Retinal pigment epithelial cell (primary cell): ENCODE measurements at places on chromosomes 12 and 14.

DNA sequence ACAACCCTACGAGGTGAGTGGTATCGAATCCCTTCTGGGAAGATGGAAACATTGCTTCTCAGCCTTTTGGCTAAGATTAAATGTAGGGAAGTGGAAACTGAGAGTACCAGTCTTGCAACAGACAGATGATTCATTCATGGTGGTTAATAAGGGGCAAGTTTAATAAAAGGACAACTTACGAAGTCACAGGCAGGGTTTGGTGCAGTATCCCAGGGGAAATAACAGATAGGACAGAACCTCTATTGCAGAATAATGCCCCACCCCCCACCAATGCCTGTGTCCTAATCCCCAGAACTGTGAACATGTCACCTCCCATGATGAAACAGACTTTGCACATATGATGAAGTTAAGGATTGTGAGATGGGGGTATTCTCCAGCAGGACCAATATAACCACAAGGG is 212.5 kb downstream of the TBX5 start:
- DNase-seq: no peak

- no peak for DNase-seq
Measured at GRCh38 chr12:28879379-28879778, 269.7 kb upstream of the FAR2 start.

DNA sequence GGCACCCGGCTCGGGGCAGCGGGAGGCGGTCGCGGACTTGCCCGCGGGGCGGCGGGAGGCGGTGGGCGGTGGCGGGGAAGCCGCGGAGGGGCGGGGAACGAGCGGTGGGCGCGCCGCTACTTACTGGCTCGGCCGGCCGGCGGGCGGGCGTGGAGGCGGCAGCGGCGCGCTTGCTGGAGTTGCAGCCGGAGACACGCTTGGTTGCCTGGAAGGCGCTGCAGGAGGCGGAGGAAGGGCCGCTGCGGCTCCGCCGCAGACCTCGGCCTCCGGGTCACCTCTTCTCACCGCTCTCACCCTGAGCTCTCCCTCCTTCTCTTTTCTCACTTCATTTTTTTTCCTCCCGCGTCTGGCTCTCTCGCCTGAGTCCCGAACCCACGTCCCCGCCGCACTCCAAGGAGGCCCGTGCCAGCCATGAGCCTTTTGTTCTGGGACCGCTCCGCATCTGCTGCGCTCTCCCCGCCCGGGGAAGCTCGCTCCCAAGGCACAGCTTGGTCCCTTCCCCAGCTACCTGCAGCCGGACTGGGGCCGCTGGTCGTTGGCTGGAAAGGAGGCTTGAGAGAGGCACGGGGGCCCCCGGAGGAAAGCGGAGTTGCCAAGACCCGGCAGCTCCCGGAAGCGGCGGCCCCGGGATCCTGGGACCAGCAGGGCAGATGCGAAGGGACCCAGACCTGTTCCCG is 592 bp upstream of the KCNK10 start:
- no peak for DNase-seq

- DNase-seq: peak; percentile 84
Measured at GRCh38 chr14:35158951-35159653, 36.8 kb downstream of the PRORP start.

GRCh38 chr14:65106736-65107135 is 4.4 kb upstream of the MAX start:
- no peak for DNase-seq

- no peak for DNase-seq
Measured at GRCh38 chr12:128864516-128865186, 11.4 kb downstream of the GLT1D1 start.

DNA sequence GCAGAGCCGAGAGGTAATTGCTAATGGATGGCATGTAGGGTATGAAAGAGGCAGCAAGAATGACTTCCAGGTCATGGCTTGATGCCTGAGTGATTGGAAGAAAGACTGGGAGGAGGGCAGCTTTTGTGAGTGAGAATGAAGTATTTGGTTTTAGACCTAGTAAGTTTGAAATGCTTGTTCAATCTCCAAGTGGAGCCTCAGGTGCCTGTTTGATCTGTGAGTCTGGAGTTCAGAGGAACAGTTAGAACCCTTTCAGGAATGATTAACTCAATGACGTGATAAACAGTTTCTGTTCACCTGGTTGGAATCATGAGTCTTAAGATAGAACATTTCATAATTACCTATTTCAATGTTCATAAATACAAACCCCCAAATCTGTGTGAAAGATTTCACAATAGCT is 10.4 kb downstream of the KCNJ8 start:
- no peak for DNase-seq

- DNase-seq: no peak
Measured at GRCh38 chr12:123115409-123116121, 35.3 kb downstream of the PITPNM2 start.

GRCh38 chr14:77011245-77011644 is 17.3 kb downstream of the IRF2BPL start:
- DNase-seq: no peak

- no peak for DNase-seq
Measured at GRCh38 chr14:54086767-54087166, 130.1 kb upstream of the BMP4 start.

DNA sequence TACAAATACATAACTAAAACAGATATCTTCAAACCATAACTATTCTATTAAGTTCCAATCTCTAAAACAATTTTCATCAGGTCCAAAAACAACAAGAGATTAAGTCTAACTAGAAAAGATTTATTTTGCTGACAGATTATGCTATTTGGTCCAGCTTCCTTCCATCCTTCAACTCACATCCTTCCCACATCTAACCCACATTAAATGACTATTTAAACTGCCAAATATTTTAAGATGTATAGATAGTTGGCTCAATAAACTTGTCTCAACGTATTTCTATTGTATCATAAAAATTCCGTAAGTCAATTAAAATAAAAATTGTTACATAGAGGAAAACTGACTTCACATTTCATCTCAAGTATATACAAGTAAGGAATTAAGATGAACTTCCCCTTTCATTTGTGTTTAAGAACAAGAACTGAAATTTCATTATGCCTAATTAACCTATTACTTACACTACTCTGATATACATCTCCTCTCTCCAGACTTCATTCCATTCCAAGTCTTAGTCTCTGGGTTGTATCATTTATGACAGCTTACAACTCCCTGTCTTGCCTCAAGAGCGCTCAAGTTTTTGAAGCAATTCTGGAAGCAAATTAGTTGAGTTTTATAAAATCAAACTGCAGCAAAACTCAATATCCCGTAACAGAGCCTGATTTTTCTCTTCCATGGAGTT is 25.4 kb downstream of the PAWR start:
- DNase-seq: no peak

- DNase-seq: no peak
Measured at GRCh38 chr12:127360580-127360979, 906.4 kb upstream of the TMEM132C start.

GRCh38 chr14:68470361-68470760 is 322.5 kb downstream of the ZFP36L1 start:
- DNase-seq: no peak

DNA sequence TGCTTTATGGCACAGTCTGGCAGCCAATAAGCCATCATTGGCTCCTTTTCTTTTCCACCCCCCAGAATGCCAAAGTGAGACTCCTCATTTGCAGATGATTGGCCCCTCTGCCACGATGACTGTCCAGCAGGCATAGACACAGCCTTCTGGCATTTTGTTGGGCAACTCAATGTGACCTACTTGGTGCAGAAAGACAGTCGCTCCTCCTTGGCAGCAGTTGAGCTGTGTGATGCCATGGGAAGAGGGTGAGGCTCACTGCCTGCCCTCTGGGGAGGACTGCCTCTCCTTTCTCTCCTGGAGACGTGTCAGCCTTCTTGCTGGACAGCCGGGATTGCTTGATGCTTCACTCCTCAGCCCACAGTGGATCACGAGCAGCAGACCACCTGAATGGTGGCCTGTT is 264.9 kb downstream of the C12orf75 start:
- DNase-seq: no peak

GRCh38 chr12:11827091-11828061 is 177.9 kb downstream of the ETV6 start:
- DNase-seq: no peak

DNA sequence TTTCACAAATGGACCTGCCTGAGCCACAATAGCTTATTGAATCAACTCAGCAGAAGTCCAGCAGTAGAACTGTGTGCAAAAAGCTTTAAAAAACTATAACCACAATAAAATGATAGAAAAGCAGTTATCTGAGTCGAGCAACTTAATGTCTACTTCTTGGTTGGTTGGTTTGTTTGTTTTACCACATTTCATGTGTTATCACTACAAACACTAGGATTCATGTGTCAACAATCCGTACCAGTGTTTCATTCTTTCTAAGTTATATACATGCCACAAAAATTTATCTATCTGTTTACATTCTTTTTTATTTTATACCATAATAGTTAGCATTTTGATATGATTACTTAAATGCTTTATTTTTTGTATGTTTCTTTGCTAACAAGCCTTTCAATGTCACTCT is 339.0 kb downstream of the KCNH5 start:
- DNase-seq: no peak

DNA sequence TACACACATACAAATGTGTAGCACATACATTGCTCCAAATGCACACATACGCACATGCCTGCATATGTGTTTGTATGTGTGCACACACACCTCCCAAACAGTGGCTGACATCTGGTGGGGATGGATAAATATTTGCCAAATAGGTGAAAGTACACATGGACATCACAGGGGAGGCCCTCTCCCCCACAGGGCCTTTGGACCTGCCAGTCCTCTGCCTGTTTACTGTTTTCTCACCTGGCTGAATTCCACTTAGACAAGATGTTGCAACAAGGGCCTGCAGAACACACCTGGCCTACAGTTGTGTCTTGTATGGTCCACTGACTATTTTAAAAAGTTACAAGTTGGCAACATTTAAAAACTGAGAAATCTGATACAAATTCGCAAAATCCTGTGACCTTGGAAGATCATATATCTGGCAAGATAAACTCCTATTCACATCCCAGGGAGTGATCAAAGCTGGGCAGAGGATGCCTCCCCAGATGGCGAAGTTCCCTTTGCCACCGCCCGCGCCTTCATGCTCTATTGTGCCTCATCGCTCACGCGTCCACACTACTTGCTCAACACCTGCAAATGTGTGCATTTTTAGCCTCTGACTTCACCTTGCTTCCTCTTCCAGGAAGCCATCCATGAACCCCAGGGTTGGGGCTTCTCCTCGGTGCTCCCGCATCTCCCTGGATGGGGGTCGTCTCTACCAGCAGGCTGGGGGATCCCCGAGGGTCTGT is 118.4 kb upstream of the FZD10 start:
- no peak for DNase-seq

GRCh38 chr12:47841910-47842309 is 22.2 kb upstream of the HDAC7 start:
- DNase-seq: no peak

DNA sequence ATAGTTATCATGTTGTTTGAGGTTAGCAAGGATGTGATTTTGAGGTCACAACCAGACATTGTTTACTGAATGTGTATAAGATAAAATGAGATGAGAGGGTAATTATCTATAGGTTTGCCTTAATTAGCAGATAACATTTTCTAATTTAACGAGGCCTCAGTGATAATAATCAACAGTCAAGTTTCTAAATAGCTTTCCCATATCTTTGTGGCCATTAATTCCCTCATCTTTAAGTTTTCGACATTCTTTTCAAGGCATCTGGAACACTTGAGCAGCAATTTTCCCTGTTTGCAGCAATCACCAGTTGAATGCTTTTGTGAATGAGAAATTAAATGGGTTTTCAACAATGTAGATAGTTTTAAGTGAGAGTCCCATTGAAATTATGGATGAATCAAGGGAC is 304.1 kb downstream of the SYT1 start:
- DNase-seq: no peak

GRCh38 chr14:56304456-56304855 is 186.2 kb downstream of the PELI2 start:
- no peak for DNase-seq

GRCh38 chr12:106893451-106893850 is 62.3 kb upstream of the TMEM263 start:
- no peak for DNase-seq

DNA sequence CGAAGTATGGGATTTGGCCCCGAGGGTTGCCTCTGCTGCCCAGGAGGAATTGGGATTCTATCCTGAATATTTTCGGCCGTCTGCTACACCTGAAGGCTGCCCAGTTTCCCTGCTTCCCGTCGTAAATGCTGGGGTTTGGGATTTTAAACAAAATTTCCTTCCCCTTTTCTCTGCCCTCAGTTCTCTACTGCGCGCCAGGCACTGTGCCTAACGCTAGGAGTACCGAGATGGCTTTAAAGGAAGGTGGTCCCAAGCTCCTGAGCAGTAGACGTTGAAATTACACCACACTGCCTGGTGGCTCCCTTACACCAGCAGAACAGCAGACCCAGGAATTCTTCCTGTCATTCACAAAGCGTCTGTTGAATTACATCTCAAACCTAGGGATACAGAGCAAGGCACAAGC is 566 bp upstream of the PRDM4 start:
- DNase-seq: no peak

GRCh38 chr14:81434230-81434629 is 34.1 kb upstream of the STON2 start:
- no peak for DNase-seq

DNA sequence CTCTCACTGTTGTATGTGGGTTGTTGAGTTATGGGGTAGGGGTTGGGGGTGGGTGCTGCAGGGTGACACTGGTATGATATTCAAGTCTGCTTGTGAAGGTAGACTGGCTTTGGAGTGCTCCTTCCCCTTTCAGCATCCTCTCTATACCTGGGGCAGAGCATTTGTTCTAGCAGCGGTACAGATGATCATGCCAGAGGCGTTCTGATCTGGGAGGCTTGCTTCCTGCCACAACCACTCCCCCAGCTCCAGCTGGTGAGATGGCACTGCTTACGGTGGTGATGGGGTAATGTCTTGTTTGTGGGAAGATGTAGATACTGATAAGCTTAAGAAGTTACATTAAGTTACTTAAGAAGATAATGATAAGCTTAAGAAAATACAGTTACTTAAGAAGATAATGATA is 131.8 kb downstream of the ERC1 start:
- no peak for DNase-seq

GRCh38 chr12:96143827-96144565 is 50.2 kb upstream of the ELK3 start:
- DNase-seq: no peak

DNA sequence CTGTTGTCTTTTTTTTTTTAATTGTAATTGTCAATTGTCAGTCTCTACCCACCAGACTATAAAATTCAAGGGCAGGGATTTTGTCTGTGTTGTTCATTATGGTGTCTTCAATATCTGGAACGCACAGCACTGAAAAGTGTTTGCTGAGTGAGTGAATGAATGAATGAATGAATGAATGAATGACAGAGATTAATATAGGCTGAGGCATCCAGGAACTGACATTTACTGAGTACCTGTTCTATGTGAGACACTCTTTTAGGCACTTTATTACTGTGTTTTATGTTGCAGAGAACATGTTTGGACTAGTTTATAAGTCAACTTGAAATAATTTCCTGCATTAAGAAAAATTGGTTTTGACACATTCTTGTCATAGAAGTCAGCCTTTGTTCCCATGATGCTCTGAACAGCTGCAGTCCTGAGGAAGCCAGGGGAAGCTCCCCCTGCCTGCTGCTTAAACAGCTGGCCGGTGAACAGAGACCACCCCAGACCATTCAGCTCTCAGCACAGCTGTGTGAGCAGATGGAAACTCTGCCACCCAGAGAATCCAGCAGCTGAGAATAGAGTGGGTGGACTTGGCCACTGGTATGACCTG is 160.7 kb upstream of the CCND2 start:
- DNase-seq: no peak

GRCh38 chr12:121713257-121713777 is 765 bp downstream of the TMEM120B start:
- DNase-seq: no peak
